ENCODE measurements at places on chromosomes 7 and 10.

- no peak for DNase-seq
These were observed 193.7 kb upstream of the SVIL start for GRCh38 chr10:29828440-29828894.

DNA sequence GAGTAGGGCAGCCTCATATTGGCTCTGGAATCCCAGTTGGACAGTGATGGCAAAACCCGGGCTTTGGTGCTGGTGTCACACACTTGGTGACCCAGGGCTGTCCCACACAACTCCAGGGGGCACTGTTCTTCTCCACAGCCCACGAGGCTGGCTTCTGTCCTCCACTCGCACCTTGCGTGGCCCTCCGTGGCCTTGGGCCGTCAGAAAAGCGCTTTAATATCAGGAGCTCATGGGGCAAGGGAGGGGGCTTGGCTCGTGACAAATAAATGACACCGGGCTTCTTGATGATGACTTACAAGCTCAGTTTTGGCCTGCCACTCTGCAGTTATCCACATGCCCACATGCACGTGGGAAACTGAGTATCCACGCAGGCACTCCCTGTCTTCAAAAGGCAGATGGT is 8.1 kb downstream of the DOCK1 start:
- no peak for DNase-seq

- no peak for DNase-seq
These were observed 374.7 kb downstream of the TCERG1L start for GRCh38 chr10:130936851-130937250.

DNA sequence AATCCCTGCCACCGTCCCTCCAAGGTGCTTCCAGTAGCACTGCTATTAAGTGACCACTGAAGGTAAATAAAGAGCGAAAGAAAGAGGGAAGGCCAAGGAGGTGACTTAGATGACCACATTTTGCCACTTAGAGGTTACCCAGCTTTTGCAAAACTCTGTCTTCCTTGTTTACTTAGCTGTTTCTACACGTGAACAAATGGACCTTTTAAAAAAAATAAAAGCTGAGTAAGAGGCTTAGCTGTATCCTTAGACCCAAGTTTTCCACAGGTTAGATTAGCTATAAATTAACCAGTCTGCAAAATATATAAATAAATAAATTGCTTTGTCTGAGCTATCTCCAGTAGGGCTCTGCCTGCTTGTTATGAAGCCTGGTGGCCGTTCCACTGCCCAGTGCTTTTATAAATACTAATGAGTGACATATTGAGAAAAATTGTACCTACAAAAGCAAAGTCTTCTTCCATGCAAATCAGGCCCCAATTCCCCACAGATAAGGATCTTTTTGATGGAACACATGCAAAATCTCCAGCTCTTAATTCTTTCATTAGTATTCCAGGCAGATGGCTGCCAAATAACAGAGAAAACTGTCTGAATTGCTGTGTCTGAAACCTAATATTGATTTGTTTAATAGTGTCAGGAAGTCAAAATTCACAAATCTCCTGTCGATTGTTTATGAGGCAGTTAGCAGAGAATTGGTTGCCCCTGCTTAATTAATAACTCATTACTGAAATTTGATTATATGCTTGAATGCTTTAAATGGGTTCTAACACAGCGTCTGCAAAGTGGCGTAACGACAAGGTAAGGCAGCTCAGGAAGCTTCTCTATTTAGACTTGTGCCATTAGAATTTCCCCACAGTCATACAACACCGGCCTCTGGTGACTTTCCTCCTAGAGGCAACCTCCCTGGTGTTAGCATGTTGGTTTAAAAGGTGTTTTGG is 176.7 kb downstream of the EMX2 start:
- DNase-seq: no peak

DNA sequence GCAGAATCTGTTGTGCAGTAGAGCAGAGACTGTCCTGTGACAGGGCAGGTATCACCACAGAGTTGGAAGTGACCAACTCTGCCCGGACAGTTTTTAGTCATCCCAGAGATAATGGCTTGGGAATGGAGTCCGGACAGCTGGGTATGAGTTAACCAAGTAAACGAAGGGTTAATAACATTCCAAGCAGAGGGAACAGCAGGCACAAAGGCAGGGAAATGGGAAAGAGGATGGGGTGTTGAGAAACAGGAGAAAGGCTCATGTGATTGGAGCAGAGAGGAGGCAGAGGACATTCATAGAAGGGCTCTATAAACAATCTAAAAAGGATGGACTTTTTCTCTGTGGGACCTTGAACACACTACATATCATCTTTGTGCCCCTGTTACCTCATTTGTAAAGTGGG is 132.2 kb upstream of the YAE1 start:
- no peak for DNase-seq

DNA sequence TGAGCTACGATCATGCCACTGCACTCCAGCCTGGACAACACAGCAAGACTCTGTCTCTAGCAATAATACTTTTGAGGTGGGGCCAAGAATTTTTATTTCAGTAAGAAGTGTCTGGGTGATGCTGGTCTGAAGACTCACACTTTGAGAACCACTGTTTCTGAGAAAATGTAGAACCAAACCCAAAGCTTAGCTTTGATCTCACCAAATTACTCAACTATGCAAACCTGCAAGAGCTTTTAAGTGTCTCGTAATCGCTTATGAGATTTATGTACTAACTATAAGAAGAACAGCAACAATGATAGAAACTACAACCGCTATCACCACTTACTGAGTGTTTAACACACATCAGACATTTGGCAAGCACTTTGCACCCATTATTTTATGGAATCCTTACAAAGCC is 29.5 kb downstream of the APBB1IP start:
- no peak for DNase-seq

GRCh38 chr10:101993651-101994200 is 62.2 kb downstream of the ARMH3 start:
- DNase-seq: no peak

DNA sequence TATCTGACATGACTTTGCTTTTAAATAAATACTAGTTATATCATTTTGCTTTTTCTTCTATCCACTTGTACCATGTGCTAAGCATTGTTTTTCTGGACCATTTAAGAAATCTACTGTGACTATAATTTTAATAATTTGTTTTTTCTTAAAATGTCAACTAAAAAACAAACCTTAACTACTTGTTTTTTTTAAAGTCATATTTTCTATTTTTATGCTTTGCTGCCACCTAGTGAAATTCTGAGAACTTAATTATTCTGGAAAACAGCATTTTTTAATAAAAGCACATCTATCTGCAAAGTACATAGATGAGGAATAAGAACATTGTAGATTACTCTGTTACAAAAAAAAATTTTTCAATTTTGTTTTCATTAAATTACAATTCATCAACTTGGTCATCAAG is 47.4 kb downstream of the ORC5 start:
- DNase-seq: peak; percentile 33

DNA sequence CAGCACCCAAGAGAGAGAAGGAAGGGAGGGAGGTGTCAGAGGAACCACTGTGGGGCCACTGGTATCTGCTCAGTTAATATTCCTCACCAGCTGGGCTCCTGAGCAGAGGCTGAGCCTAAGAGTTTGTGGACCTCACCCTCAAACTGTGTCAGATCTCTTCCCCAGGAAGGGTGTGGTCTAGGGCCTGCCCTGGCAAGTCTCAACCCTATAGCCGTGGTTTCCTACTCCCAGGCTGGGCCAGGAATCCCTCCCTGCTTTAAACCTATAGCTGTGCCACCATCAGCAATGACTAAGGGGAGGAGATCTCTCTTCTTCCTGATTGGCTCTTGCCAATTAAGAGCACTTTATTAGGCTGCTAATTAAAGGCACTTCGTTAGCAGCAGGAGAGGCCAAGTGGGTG is 29.9 kb downstream of the POLL start:
- DNase-seq: no peak

DNA sequence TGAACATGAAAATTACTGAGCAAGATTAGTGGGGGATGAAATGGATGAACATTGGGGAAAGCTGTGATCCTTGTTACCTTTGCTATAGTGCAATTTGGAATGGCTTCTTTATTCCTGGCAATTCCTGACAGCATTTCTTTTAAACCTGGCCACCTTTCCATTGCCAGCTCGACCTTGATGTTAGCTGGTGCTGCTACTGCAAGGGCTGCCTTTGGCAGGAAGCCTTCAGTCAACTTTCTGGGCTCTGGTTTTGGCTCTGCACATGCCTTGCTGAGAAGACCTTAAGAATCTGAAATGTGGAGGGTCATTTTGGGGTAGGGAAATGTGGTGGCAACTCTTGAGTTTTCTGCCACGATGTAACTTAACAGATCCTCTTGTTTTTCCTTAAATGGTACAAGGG is 64.7 kb downstream of the KAT6B start:
- no peak for DNase-seq

- no peak for DNase-seq
These were observed 80.1 kb downstream of the CABCOCO1 start for GRCh38 chr10:61742812-61743211.

DNA sequence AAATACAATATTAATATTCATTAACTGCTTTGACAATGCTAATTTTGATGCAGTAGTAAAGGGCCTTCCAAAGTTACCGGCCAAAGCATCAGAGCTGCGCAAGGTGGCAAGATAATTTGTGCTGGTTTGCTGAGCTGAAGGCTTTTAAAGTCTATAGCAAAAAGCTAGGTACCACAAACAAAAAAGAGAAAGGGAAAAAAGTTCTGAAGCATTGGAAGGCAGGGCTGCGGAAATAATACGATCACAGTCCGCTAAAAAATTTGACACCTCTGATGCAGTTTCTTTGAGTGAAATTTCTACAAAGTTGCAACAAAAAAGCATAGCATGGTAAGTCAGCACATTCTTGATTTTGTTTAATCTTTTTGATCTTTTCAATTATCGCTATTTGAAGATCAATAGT is 175.6 kb downstream of the TCF7L2 start:
- DNase-seq: no peak

GRCh38 chr10:103849880-103850571 is 5.3 kb downstream of the SH3PXD2A start:
- DNase-seq: peak; percentile 92

- no peak for DNase-seq
These were observed 170.1 kb upstream of the NPVF start for GRCh38 chr7:25398418-25398817.

- DNase-seq: no peak
These were observed 166.7 kb downstream of the SEPTIN7 start for GRCh38 chr7:35967366-35968139.

- peak; percentile 47 for DNase-seq
These were observed 303.7 kb downstream of the PRPF18 start for GRCh38 chr10:13890233-13891127.

- DNase-seq: peak; percentile 72
These were observed 39.8 kb upstream of the TRIM8 start for GRCh38 chr10:102604439-102604841.

DNA sequence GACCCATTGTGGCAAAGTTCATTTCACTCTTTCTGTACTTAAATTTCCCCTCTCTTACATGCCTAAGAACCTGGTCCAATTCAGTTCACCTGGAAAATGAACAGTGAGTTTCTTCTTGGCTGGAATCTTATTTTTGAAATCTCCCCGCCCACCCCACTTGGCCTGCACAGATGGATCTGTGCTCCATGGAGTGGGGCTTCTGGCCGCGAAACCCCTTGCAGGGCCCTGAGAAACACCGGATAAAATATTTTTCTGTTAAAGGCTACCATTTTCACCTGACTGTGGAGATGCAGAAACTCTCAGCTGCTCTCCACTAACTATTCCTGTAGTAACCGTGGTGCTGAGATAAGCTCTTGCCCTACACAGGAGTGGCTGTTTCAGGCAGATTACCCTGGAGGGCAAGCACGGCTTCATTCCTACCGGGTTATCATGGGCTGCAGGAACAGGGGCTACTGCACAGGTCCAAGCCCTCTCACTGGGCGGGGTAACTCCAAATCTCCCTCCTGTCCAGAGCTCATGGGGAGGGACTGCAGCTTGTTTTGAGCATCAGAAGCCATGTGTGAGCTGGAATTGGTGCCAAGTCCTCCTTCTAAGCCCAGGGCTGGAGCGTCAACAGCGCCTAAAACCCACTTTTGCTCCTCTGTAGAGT is 118.9 kb downstream of the PRPF18 start:
- DNase-seq: no peak

- no peak for DNase-seq
These were observed 305.5 kb downstream of the GPR37 start for GRCh38 chr7:124460056-124460450.

DNA sequence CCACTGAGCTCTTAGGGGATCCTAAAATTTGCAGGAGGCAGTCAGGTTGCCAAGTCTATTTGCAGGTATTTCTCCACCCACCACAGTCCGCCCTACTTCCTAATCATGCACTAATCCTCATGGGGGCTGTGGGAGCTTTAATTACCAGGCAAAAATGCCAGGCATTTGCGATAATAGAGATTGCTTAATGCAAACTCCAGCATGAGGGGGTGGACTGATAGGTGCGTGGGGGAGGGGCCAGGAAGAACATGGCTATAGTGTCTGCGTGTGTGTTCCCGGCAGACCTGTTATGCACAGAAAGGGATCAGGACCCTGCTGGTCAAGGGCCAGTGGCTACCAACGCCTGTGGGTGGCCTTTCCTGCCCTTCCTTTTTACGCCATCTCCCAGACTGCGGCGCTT is 15.6 kb upstream of the AQP1 start:
- DNase-seq: no peak

DNA sequence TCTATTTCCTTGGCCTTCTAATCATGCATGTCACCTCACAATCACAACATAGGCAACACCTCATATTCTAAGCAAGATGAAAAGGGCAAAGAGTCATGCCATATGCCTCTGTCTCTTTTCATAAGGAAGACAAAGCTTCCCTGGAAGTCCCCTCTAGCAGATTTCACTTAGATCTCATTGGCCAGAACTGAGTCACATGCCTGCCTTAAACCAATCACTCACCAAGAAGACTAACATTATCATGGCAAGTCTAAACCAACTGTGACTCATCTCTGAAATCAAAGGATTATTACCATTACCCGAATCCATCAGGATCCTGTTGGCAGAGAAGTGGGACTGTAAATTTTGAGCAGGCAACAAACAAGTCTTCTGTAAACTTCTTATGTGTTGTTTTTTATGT is 27.8 kb downstream of the CAV1 start:
- DNase-seq: no peak

DNA sequence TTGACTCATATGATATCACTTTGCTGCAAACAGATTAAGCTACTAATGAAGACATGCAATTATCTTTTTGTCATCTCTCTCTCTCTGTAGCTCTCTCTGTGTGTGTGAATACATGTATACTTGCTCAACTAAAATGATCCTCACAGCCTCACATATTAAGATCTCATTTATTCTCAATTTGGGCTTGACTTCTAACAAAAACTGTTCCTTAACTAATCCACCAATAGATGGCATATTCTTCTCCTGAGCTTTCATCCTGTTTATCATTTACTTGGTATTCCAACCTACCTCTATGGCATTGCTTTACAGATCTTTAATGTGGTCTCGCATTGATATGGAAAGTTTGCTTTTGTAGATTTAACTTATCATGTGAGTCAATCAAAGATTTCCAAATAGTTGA is 540.4 kb downstream of the CNTNAP2 start:
- DNase-seq: no peak

GRCh38 chr7:125926621-125927020 is 997.0 kb upstream of the POT1 start:
- no peak for DNase-seq

GRCh38 chr10:47374611-47375536 is 9.2 kb downstream of the ZNF488 start:
- peak; percentile 60 for DNase-seq

GRCh38 chr7:76020031-76020714 is 25.8 kb upstream of the TMEM120A start:
- peak; percentile 60 for DNase-seq

Data from AG10803 (cell line).